Stimulated activated CD4-positive, alpha-beta T cell treated with anti-CD3 and anti-CD28 coated beads, Interleukin-2, amount 100 ng/mL, for 24 hours (primary cell): ENCODE measurements at places on chromosomes 3 and 15.
A peak's percentile ranks its signal among the peaks of the same experiment; 100 is the strongest.

DNA sequence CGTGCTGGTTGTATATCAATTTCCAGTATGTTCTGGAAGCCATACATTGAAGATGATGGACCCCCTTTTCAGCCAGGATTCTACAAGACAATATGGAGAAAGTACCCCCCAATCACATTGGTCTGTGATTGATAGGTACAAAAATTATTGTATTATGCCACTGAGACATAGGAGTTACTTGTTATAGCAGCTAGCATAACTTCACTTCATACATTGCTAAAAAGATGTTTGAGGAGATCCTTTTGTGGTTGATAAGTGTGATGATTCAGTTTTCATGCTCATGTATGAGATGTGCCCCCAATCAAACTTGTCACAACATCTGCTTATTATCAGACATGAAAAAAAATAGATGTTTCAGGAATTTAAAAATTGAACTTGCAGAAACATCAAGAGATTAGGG, 66.0 kb downstream of the GPD1L start:
- DNase-seq, result no peak

DNA sequence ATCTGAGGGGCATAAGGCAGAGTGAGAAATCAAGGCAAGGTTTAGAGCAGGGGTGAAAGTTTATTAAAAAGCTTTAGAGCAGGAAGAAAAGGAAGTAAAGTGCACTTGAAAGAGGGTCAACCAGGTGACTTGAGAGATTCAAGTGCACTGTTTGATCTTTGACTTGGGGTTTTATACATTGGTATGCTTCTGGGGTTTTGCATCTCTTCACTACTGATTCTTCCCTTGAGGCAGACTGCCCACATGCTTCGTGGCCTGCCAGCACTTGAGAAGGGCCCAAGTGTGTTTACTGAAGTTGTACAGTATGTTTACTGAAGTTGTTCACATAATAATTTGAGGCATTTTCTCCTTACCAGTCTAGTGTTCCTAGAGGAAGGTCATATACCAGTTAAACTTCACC, 367.0 kb upstream of the UBE2E2 start:
- DNase-seq, result no peak

DNA sequence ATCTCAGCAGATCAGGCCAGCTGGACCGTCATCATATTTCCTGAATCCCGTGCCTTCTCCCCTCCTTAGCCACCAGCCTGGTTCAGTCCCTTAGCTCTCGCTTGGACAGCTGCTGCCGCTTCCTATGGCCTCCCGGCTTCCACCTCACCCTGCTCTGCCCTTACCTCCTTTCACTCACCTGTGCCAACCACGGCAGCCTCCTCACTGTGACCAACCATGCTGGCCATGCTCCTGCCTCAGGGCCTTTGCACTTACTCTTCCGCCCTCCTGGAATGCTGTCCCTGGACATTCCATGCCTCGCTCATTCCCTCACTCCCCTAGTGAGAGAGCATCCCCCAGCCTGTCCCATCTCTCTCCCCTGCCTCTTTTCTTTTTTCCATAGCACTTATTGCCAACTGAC, 19.2 kb downstream of the GRIP2 start:
- no peak for DNase-seq

DNA sequence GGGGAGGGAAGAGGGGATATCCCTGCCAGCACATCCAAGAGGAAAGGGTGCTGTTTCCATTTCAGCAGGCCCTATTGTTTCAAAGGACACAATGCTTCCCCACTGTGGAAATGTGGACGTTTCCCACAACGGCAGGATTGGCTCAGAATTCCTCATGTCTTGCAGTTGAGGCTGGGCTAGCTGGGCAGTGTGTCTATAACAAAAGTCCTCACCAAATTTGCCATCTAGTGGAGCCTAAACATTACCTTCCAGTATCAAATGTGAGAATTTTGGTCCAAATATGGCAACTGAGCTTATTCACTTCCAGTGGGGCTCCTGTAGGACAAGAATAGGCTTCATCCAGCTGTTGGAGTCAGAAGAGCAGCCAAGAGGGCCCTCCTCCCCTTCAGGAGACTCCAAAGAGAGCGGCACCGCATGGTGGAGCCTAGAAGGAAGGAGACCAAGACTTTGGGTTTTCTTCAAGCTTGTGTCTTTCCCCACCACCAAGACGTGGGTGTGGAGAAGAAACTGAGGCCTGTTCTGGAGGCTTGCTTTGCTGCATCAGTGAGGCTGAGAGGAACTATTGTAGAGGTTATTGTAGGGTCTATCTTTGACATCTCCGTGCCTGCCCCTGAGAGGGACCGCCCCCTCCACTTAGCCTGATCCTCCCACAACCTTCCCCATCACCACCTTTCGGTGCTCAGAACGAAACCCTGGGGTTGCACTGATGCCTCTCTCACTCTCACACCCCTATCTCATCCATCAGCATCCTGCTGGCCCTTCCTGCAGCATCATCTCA, 45.3 kb upstream of the SLCO2A1 start:
- DNase-seq, result no peak

DNA sequence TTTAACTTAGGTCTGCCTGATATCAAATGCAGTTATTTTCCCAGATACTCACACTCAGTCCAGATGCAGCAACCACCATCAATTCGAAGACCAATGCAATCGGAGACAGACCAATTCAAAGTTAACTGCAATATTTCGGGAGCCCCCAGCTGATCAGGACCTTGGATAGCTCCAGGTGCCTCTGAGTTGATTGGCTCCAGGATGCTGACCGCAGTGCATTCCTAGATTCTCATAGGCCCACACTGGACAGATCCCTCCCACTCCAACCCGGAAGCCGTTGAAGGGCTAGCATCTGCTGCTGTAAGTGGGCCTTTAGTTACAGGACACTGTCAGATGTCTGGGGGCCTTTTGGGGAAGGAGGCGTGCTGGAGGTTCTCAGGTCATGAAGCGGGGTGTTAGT, 89.5 kb upstream of the ATP2B2 start:
- peak; percentile 43 for DNase-seq

- DNase-seq, result no peak
Measured at GRCh38 chr3:146682171-146682570, 77.0 kb upstream of the PLSCR5 start.

GRCh38 chr15:65329288-65329983, 25.0 kb downstream of the RNU5B-1 start:
- DNase-seq, result no peak

DNA sequence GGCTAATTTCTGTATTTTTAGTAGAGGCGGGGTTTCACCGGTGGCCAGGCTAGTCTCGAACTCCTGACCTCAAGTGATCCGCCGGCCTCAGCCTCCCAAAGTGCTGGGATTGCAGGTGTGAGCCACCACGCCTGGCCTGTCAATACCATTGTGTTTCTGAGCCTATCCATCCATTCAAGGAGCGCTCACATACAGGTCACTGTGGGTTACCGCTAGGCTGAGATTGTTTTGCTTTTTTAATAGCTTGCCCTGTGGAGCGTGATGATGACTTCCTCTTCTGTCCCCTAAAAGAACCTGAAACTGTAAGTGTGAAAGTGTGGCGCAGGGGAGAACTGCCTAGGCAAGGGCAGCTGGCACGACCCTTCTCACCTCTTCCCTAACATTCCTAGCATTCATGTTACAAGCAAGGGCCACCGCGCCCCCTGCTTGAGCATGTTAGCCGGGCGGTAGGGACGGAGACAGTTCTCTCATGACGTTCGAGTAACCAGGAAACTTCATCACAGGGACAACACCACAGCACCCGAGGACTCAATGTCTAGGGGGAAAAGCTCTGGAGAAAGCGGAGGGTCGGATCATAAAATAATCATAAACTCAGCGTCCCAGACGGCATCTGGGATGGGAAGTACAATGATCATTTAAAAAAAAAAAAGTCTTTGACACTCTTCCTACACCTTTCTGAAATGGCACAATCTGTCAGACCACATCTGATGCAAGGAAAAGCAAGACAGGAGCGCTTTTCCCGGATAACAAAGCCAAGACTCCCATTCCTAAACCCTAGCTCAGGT, 790 bp downstream of the LAMP3 start:
- DNase-seq, result peak; percentile 31

- no peak for DNase-seq
Measured at GRCh38 chr3:194095464-194095863, 40.5 kb upstream of the HES1 start.

- no peak for DNase-seq
Measured at GRCh38 chr15:59165726-59166125, 40.9 kb upstream of the LDHAL6B start.
